SK-N-SH (cell line): ENCODE measurements at places on chromosomes 3 and 15. TPM values are rescaled to one million over a fixed set of nuclear protein-coding genes. Genes with fewer than 3 reads are reported as not detected.

DNA sequence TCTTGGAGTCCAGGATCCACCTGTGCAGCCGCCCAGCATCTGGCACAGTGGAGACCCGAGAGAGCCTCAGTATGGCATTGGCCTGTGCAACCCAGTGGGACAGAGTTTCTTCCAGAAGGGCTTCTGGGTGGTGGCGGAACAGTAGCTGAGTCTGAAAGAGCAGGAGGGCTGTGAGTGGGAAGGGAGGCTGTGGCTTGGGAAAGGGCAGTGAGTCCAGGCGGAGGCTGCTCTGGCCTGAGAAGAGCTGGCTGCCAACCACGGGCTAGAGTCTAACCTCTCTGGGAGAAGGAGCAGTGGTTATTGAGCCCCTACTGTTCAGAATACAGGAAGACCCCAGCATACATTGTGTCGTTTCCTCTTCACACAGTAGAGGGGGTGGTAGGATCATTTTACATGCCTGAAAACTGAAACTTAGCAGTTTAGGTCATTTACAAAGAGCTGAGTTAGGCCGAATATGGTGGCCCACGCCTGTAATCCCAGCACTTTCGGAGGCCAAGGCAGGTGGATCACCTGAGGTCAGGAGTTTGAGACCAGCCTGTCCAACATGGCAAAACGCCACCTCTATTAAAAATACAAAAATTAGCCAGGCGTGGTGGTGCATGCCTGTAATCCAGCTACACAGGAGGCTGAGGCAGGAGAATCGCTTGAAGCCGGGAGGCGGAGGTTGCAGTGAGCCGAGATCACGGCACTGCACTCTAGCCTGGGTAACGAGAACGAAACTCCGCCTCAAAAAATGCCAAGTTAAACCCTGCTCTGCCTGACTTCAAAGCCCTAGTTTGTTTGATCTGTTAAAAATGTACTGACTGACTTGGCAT is 3.2 kb downstream of the AEN start:
- peaks cover 48% of the 10 kb centered on the region for H3K36me3 ChIP-seq
- peak; percentile 56 for DNase-seq
- no peak overlapping the region for H3K4me3 ChIP-seq
- peaks cover 17% of the 10 kb centered on the region for H3K4me1 ChIP-seq
- H3K27ac ChIP-seq = no peak overlapping the region
- no peaks in the 10 kb centered on the region for H3K27me3 ChIP-seq

DNA sequence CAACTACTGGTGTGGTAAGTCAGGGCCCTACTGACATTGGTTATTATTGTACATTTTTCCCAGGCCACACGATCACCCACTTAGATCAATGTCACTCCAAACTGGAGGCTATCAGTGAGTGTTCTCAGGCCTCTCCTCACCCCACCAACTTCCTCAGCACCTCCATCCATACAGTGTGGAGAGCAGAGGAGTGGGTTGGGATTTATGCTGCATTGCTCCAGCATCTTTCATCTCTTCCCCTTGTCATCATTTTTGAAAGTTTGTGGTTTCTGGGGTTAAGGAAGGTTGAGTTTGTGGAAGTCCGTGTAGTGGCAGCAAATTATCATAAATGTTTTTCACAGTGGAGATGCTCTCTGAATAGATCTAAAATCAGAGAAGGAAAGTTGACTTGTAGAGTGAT is 60.2 kb downstream of the TLNRD1 start:
- H3K4me1 ChIP-seq = no peaks in the 10 kb centered on the region
- no peak for DNase-seq
- no peak overlapping the region for H3K4me3 ChIP-seq
- H3K36me3 ChIP-seq = no peaks in the 10 kb centered on the region
- H3K27ac ChIP-seq = no peak overlapping the region

DNA sequence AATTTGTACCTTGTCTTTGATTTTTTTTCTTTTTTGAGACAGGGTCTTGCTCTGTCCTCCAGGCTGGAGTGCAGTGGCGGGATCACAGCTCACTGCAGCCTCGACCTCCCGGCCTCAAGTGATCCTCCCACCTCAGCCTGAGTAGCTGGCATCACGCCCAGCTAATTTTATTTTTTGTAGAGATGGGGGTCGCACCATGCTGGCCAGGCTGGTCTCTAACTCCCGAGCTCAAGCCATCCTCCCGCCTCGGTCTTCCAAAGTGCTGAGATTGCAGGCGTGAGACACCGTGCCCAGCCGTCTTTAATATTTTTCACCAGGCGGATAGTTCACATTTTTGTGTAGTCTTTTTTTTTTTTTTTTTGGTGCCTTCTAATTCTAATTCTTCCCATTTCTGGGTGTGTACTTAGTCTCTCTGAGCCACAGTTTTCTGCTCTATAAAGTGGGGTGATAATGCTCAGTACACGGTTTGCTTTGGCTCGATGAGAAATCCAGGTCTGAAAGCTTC is 528 bp upstream of the TATDN2 start:
- H3K27ac ChIP-seq = no peak overlapping the region
- 0 out of 2 replicates have a peak, but pooled peaks cover 2% of the 10 kb centered on the region for H3K36me3 ChIP-seq
- no peaks in the 10 kb centered on the region for H3K27me3 ChIP-seq
- DNase-seq = no peak

DNA sequence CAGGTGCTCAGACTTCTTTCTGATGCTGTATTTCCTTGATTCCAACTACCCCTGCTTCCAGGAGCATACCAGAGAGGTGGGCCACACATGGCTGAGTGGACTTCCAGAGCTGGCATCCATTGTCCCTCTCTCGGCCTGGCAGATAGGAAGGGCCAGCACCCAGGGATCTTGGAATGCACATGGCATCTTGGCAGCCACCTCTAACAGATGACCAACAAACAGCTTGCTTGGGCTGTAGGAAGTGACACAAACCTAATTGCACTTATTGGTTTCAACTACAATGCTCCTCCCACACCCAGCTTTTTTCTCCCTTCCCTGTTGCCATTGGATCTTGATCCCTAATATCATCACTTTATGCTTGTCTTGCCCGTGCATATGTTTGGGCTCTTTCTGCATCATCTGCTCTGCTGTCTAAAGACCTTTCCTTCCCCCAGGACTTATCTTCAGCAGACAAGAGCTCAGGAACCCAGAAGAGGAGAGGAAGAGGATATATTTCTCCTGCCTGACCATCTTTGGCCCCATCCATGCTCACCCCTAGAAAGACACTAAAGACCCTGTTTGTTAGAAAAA is 294.6 kb downstream of the NTRK3 start:
- no peak overlapping the region for H3K4me3 ChIP-seq
- H3K36me3 ChIP-seq = no peaks in the 10 kb centered on the region
- no peak for DNase-seq
- no peaks in the 10 kb centered on the region for H3K27me3 ChIP-seq
- H3K4me1 ChIP-seq = peaks cover 6% of the 10 kb centered on the region; the same call in 1 of the 2 replicates

DNA sequence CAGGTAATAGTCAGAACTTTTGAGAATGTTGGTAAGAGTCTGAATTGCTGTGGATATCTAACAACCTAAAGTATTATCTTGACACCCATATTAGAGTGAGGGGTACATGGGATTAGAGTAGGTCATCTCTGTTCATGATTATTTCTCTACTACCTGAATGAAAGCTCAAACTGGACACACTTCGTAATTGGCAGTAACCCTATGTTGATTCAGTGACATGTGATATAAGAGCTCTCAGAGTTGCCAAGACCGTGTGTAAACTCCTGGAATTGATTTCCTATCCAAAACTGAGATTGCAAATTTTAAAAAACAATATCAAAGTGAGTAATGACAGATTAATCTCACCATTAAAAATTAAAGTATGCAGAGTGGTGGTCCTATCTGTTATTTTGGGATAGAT is 214.8 kb upstream of the ARHGEF26 start:
- H3K4me3 ChIP-seq = no peak overlapping the region
- no peaks in the 10 kb centered on the region for H3K27me3 ChIP-seq
- no peak overlapping the region for H3K27ac ChIP-seq
- no peaks in the 10 kb centered on the region for H3K4me1 ChIP-seq
- no peak for DNase-seq
- no peaks in the 10 kb centered on the region for H3K36me3 ChIP-seq

GRCh38 chr3:116833202-116833601 is 123.6 kb downstream of the TUSC7 start:
- H3K4me3 ChIP-seq = no peak overlapping the region
- no peak overlapping the region for H3K27ac ChIP-seq
- H3K27me3 ChIP-seq = no peaks in the 10 kb centered on the region
- DNase-seq = no peak

DNA sequence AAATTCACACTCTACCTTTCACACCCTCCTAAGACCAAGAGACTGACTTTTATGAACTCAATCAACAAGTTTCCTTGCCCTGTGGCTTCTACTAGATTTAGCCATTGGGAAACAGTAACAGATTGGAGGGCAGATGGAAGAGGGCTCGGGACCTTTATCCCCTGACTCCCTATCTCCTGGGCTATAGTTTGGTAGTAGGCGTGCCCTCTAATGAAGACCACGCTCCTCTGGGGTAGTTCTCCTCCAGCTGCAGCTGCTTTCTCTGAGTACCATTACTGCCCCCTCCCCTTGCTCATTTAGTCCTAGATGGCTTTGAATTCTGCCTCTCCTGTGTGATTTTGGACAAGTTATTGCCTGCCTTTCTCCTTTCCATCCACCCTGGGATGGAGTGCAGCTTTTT is 33.3 kb downstream of the FMN1 start:
- H3K4me1 ChIP-seq = peaks cover 26% of the 10 kb centered on the region
- H3K27me3 ChIP-seq = no peaks in the 10 kb centered on the region
- H3K36me3 ChIP-seq = no peaks in the 10 kb centered on the region

DNA sequence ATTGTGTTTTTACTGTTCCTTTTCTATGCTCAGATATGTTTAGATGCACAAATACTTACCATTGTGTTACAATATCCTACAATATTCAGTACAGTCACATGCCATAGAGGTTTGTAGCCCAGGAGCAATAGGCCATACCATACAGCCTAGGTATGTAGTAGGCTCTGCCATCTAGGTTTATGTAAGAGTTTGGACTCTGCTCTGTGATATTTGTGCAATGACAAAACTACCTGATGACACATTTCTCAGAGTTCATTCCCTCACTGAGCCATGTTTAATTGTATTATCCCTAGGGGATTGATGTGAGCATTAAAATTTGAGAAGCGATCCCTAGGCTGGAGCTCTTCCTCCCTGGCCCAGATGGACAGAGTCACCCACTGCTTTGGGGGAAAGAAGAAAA is 270.0 kb upstream of the PROK2 start:
- H3K4me1 ChIP-seq = peaks cover 9% of the 10 kb centered on the region; the same call in 1 of the 2 replicates
- no peaks in the 10 kb centered on the region for H3K27me3 ChIP-seq
- no peak overlapping the region for H3K27ac ChIP-seq
- no peak overlapping the region for H3K4me3 ChIP-seq
- DNase-seq = no peak

- H3K27me3 ChIP-seq = no peaks in the 10 kb centered on the region
- H3K4me1 ChIP-seq = peaks cover 6% of the 10 kb centered on the region
- peak overlapping the region; percentile 28; the same call in 1 of the 2 replicates for H3K27ac ChIP-seq
Observed at GRCh38 chr3:45479621-45480035, 91.3 kb downstream of the LARS2 start.

The SLC12A1 gene
- not detected in 2 replicates for polyA plus RNA-seq

DNA sequence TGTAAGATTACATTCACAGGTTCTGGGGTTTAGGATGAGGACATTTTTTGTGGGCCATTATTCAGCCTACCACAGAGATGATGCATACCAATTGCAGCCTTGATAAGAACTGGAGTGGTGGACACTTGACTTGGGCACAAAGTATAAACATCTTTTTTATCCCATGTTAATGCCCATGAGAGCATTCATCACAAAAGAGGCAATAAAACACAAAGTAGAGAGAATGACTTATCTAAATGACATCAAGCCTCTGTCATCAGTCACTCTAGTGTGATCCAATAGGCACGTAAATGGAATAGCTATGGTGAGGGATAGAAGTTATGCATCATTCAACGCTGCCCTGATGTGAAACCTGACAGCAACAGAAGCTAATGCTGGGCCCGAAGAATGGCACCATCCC is 25.8 kb downstream of the VEPH1 start:
- H3K27me3 ChIP-seq = no peaks in the 10 kb centered on the region
- DNase-seq = no peak
- no peak overlapping the region for H3K4me3 ChIP-seq
- H3K4me1 ChIP-seq = no peaks in the 10 kb centered on the region
- H3K36me3 ChIP-seq = peaks cover 13% of the 10 kb centered on the region

The CSTA gene
- polyA plus RNA-seq = not detected in 2 replicates

The GCSAM gene
- not detected in 2 replicates for polyA plus RNA-seq

The PRTG gene
- 3.0 and 3.6 TPM in 2 replicates for polyA plus RNA-seq
